ENCODE measurements at places on chromosomes 7 and 10.

DNA sequence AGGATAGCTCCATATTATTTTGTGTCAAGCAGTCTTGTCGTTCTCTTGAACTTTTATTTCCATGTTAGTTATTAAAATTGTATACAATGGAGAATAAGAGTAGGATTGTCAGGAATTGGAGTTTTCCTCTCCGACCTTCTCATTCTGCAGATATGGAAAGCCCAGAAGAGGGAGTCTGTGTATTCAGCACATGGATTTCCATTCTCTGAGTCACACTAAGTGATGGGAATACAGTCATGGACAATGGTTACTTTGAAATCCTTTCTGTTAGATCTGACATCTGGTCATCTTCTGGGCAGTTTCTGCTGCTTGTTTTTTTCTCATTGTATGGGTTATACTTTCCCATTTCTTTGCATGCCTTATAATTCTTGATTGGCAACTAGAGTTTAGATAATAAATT, 5.0 kb upstream of the TASOR2 start:
- no peak for DNase-seq

- no peak for DNase-seq
These were observed 6.6 kb downstream of the TTYH3 start for GRCh38 chr7:2638224-2638991.

- no peak for DNase-seq
These were observed 42.1 kb upstream of the AHR start for GRCh38 chr7:17256375-17256774.

DNA sequence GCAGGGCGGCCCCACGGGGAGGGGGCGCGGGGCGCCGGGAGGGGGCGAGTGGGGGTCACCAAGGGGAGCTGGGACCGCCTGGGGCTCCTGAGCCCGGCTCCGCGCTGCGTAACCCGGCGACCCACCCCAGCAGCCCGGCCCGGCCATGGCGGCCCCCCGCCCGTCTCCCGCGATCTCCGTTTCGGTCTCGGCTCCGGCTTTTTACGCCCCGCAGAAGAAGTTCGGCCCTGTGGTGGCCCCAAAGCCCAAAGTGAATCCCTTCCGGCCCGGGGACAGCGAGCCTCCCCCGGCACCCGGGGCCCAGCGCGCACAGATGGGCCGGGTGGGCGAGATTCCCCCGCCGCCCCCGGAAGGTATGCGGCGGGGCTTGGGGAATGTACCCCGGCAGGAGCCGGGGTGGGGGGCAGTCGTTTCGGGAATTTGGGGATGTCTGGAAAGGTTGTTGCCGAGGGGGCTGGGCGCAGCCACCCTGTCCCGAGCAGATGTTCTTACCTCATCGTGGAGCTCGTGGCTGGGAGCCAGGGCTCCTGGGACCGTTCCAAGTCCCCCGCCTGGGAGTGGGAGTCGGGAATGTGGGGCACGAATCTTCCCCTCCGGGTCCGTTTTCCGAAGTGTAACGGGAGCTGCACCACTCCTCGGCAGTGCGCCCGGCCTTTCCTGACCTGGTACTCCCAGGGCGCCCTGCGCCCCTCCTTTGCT, 431 bp downstream of the ZYX start:
- DNase-seq, result peak; percentile 57

DNA sequence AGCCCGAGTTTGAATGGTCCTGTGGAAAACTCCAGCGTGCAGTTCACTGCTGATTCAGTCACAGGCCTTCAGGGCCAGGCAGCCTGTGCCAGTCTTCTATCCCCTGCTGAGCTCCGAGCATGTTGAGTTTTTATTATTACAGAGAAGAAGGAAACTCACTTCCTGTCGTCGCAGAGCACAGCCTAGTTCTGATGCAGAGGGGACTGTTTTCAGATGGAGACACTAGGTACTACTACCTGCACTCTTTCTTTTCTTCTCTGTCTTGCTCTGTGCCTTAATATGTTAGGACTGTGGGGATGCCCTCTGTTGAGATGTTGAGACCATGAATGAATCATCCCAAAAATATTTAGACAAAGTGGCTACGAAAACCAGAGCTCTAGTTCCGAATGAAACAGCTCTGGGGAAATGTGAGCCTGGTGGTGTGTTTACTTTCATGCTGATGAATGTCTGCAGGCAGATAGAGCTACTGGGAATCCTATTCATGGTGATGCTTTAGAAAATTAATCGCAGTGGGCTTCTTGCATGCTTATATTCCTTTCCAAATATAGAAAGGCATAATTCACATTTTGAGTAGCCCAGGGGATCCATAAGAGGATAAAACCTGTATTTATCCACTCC, 29.6 kb downstream of the CASP7 start:
- no peak for DNase-seq

- peak; percentile 22 for DNase-seq
These were observed 526 bp downstream of the CH25H start for GRCh38 chr10:89206402-89207180.

DNA sequence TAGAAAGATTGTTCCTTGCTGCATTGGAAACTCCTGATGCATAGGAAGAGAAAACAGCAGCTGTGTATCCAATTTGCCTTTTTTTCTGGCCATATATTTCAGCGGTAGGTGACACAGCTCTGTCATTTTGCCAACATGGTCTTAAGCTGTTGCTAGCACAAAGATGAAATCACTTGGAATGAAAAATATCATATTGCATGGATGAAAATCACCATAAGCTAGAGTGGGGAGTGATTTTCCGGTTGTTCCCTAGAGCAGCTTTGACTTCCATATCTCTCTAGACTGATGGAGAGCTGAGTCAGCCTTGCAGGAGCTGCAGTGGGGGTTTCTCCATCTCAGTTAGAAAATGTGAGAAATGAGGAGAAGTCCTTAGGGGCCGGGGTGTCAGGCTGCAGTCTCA, 38.3 kb upstream of the BTBD16 start:
- DNase-seq, result peak; percentile 56

GRCh38 chr10:15374156-15374555, 3.1 kb upstream of the FAM171A1 start:
- DNase-seq, result no peak

DNA sequence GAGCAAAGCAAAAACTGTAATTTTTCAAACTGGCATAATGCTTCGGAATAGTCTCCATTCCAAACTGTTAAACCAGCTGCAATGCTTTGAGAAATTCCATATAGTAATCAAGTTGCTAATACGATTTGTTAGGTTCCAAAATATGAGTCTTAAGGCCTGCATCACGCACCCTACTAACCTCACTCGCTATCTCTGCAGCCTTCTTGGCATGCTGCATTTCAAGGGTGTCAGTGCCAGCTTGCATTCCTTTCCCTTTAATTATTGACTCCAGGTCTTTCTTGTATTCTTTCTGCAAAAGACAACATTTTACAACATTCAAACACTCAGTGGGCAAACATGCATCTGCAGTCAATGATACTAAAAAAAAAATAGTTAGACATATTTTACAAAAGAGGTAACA, 61.8 kb downstream of the NEBL start:
- DNase-seq, result no peak

GRCh38 chr10:6782378-6782777, 202.3 kb upstream of the PRKCQ start:
- no peak for DNase-seq

- DNase-seq, result no peak
These were observed 1.3 kb downstream of the VSIR start for GRCh38 chr10:71771821-71772617.

Measured in NCI-H1694 (cell line).